Activated T-cell treated with anti-CD3 and anti-CD28 coated beads for 1 hour (primary cell): ENCODE measurements at places on chromosomes 3 and 15.
A peak's percentile ranks its signal among the peaks of the same experiment; 100 is the strongest.

- no peak for DNase-seq
Measured at GRCh38 chr3:110101361-110101760, 764.0 kb upstream of the DPPA4 start.

DNA sequence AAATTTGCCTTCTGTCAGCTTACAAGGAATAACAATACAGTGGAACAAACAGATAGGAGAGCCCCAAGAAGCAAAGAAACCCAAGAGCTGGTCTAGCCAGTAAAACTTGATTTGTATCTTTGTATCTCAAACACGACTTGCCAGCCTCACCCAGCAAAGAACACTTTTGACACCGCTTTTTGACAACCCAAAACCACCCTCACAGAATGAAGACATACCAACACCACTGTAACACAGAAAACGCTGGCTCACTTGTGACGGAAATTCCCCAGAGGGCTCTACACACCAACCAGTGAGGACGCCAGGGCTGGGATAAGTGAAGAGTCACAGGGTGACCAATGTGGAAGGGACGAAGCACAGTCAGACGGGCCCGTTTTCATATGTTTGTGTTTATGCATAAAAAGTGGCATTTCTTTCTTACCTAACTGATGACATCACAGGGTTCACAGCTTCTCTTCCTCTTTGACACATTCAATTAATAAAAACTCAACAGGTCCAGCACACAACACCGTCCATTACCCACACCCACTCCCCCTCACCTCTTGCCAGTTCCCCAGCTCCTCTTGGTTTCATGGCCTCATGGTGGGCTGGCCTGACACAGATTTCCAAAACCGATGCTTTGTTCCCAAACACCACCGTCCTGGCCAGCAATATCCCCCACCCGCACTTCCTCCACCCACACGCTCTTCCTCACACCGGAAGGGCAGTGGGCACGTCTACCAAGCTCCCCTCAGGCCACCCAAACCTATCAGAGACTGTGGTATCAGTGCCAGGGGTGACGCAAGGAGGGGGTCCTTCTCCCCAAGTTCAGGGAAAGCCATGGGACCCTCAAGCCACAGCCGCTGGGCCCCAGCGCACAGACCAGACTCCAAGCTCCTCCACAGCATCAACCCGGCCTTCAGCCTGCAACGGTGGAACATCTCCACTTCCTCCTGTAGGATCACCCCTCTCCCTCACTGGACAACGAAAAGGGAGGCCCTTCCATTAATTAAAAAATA lies 94.2 kb downstream of the ADAMTS17 start:
- no peak for DNase-seq

- DNase-seq: no peak
Measured at GRCh38 chr3:10305331-10305902, 12.7 kb upstream of the GHRL start.

- no peak for DNase-seq
Measured at GRCh38 chr3:72393455-72393854, 454.8 kb downstream of the SHQ1 start.

DNA sequence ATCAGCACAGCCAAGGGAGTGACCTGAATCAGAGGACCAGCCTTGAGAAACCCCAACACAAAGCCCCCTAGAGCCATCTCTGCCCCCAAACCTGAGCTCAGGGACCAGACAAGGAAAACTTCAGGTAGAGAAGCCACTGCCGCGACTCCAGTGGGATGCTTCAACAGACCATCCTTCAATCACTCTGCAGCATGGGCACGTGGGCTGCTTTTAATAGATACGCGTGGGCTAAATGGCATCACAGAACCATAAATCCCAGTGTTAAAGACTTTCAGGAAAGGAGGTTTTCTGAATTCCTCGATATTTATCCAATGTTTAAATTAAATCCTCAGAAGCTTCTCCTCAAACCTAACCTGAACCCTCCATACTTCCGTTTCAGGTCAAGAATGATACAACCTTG lies 30.6 kb downstream of the SH3BP5 start:
- DNase-seq: no peak

GRCh38 chr3:84074767-84075166 lies 884.0 kb upstream of the CADM2 start:
- no peak for DNase-seq

DNA sequence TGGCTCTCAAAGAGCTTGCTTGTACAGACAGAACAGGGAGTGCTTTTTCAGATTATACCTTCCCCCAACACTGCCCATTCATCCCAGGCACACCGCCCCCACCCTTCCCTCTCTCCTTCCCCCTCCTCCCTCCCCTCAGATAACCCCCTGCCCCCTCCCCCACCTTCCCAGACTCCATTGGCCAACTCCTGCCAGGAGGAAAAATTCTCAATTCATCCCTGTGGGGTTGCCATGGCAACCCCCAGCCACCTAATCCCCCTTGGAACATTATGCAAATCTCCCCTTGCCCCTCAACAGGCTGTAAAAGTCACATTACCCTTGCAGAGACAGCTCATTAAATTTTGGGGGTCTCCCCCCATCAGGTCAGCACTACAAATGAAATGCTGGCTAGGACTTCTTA lies 14.3 kb downstream of the TLE3 start:
- DNase-seq: no peak

DNA sequence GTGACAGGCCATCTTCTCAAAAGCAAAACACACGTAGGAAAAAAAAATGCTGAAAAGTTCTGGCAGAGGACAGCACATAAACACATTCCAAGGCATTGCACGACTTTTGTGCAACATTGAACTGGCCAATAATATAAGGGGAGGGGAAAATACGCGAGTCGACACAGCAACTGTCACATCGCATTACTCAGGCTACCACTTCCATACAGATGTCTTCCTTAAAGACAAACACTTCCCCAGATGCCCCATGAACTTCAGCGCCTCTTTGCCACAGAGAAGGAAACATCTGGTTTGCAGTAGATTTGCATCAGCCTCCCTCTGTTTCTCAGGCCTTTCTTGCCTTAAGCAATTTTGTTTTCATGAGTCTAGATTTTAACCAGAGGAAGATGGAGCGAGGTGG lies 144.4 kb upstream of the IGF1R start:
- no peak for DNase-seq

GRCh38 chr3:18194431-18194830 lies 230.7 kb downstream of the SATB1 start:
- no peak for DNase-seq

- DNase-seq: no peak
Measured at GRCh38 chr3:16769525-16769924, 115.2 kb upstream of the PLCL2 start.

DNA sequence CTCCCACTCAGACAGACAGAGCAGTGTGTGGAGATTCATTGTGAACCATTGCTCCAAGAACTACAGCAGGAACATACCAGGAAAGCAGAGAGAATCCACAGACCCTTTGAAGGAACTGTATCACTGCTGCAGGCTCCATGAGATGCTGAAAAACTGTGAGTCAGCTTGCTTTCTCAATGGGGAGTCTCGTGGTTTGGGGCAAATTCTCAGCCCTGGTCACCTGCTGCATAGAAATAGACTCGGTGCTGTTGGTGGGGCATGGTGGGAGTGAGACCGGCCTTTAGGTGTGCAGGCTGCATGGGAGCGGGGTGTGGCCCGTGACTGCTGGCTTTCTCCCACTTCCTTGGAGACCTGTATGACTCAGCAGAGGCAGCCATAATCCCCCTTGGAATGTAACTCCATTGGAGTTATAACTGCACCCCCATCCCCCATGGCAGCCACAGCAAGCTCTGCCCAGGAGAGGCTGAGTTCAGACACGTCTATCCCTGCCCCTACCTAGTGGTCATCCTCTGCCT lies 35.6 kb downstream of the ALCAM start:
- no peak for DNase-seq

- DNase-seq: no peak
Measured at GRCh38 chr3:58998476-58999117, 51.2 kb downstream of the CFAP20DC start.

GRCh38 chr3:85120879-85121278 lies 162.1 kb downstream of the CADM2 start:
- no peak for DNase-seq

- DNase-seq: no peak
Measured at GRCh38 chr3:126855374-126855773, 127.5 kb upstream of the PLXNA1 start.

DNA sequence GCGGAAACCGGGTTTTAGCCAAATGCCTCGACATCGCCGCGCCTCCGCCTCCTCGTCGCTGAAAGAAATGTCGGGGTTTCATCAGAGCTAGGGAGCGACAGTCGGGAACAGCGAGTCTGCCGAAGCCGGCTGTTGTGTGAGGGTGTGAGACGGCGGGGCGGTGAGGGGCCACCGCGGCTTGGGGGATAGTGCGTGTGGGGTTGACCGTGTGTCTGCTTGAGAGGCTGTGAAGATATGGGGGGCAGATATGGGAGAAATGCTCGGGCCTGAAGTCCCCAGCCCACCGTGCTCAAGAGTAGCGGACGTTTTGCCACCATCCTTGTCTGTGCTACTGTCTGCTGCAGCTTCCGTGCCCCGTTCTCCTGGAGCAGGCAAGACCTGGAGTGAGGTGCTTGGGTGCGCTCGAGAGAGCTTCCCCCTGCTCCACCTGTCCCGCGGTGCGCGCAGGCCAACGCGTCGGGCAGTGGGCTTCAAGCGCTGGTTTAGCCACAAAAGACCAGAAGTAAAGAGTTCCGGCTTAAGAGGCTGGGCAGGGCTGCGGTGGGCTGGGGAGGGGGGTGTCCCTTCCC lies 716 bp upstream of the ISLR2 start:
- DNase-seq: no peak

DNA sequence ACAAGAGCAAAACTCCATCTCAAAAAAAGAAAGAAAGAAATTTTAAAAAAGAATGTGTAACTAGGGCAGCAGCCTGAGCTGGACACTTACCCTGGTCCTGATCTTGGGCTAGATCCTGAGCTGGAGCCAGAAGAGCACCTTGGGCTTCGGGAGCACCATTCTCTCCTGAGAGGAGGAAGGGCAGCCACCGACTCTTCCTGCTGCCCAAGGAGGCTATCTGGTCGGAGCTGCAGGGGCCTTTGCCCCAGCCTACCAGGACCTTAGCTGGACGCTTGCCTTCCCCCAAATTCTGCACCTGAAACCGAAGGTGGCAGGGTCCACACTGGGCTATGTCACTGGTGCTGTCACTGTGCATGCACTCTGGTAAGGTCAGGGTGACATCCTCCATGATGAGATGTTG lies 6.9 kb upstream of the CAMKV start:
- DNase-seq: no peak

DNA sequence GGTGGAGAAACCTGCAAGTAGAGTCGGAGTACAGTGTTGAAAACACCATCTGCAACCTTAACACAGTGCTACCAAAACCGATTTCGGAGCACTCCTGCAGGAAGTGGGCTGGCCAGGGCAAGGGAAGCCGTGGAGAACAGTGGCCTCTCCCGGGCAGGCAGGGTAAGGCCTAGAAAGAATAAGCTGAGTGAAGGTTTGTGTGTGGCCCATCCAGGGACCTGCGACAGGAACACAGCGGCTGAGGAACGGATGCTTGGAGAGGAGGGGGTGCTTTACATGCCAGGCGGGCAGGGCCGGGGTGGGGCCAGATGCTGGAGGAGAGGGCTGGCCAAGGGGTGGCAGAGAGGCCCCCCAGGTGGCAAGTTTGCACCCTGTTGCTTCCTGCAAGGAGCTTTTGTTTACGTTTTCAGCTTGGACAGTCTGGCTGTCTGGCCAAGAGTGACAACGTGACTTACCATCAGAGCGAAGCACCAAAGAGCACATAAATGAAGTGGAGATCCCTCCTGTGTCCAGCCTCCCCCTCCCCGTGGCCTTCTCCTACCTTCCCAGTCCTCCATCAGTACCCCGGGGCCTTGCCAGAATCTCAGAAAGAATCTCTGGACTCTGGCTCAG lies 156.5 kb downstream of the PGPEP1L start:
- DNase-seq: peak; percentile 51

DNA sequence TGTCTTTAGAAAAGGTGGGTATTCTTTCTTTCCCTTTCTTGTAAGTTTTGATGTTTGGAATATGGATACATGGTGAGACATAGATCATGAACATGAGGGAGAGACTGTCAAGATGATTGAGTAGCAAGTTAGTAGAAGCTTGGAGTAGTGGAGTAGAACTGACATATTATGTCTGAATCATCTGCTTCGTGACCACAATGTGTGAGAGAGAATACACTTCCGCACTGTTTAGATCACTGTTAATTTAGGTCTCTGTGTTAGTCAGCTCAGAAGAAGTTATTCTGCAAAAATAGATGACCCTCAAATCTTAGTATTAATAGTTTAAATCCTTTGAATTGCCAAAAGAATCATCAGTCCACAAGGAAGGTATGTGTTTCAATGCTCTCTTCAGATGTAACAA lies 151.0 kb downstream of the OXSM start:
- DNase-seq: no peak
